ENCODE measurements at places on chromosomes 5 and 9. TPM values are rescaled to one million over a fixed set of nuclear protein-coding genes. Genes with fewer than 3 reads are reported as not detected.

- no peak for DNase-seq
Observed at GRCh38 chr5:16881251-16881650, 54.8 kb downstream of the MYO10 start.

CD274 gene
- 17.0 TPM for total RNA-seq

- DNase-seq = peak; percentile 42
Observed at GRCh38 chr5:124747791-124748686, 1.6 kb upstream of the ZNF608 start.

DNA sequence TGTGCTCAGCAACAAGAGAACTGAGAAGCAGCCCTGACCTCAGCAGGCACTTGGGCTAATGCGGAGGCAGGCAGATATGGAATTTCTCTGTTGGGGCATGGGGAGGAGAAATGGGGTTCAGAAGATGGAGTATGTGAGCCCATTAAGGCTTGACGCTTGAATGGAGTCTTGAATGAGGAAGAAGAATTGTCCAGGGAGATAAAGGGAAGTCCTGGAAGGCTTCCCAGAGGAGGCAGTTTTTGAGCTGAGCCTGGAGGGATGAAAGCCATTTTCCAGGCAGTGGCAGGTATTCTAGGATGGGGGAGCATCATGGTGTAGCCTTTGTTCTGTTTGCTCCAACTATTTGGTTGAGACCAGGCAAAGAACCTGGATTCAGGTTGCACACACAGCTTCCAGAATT is 34.5 kb downstream of the FGF18 start:
- no peak for DNase-seq

DNA sequence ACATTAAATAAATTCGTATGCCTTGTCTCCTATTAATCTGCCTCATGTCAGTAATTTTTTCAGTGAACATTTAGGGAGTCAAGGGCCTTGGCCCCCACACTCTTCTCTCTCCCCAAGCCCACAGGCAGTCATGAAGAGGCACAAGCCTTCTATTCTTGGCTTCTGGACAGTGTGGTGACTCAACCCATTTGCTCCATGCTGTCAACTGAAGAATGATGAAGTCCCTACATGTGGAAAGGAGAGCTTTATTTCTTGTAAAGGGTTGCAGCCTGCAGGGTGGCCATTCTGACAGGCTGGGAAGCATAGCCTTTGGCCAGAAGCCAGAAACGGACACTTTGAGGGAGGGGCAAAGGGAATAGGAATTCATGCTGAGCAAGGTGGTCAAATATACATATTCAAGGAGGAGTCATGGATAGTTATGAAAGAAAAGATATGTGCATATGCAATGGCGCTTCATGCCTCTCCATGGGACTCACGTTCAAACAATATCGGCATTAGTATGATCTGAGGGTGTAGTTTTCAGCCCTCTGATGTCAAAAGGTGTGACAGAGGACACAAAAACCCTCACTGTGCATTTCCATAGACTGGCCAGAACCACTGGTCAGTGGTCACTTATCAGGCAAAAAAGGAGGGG is 31.3 kb downstream of the ANKRA2 start:
- no peak for DNase-seq

GRCh38 chr5:43245724-43246385 is 53.8 kb downstream of the NIM1K start:
- DNase-seq = no peak

- DNase-seq = peak; percentile 100
Observed at GRCh38 chr9:1050125-1050895, at the start of gene DMRT2. Gene DMRT2, plus strand, starts transcription at chr9:1050357. Its CDS starts 1,257 bp downstream, at chr9:1051614.

GRCh38 chr9:85742597-85742936 is 813 bp upstream of the AGTPBP1 start:
- no peak for DNase-seq

DNA sequence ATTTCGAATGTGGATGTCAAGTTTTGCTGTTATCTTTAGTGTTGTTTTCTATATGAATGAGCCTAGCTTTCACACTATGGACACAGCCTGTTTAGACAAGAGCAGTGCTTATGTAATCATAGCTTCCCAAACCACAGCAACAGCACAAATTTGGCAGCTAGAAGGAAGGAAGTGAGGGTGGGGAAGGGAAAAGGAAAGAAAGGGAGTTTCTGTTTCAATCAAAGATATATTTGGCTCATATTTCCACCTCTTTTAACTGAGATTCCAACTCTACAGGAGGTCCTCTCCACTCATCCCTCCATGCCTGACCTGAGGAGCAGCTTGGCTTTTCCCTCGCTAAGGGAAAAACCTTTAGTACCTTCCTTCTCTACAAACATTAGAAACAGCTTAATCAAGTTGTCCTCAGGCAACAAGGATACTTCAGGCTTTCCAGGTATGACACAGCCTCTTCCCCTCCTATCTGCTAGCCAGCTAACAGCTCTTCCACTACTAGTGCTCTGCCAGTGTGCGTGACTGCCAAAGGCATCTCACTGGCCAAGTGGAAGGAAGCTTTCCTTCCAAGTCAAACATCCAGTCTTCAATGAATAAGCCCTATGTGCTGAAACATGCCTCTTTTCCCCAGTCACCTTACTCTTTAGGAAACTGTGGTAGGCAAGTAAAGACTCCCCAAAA is 268.6 kb upstream of the PTGER4 start:
- peak; percentile 69 for DNase-seq

GRCh38 chr5:133998042-133998441 is 6.7 kb downstream of the VDAC1 start:
- DNase-seq = no peak

DNA sequence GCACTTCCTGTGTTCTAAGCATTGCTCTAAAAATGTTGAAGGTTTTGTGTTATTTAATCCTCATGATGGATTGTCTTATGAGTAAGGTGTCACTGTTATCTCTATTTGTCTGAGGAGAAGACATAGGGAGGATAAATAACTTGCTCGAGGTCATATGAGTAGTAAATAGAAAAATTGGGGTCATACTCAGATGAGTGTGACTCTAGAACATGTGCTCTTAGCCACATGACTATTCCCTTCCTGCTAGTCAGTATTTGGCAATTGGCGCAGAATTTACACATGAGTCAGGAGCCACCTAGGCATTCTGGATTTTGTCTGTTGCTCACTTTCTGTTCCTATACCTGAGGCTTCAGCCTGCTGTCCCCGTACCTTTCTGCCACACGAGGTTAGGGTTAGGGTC is 234.6 kb upstream of the CD180 start:
- DNase-seq = no peak

DNA sequence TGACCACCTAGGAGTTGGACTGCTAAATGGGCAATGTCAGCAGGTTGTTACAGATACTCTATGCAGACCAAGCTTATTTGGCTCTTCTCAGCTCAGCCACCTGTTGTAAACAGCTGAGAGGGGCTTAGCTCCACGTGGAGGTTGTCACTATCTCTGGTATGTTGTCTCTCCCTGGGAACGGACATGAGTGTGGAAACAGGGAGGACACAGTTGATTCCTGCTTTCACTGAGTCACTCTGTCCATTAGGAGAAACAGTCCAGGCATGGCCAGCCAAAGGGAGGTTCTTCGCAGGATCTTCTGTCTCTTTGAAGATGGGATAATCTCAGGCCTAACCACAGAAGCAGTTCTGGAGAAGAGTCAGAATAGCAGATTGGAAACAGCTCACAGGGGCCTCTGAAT is 121.2 kb downstream of the PALM2AKAP2 start:
- DNase-seq = no peak

DNA sequence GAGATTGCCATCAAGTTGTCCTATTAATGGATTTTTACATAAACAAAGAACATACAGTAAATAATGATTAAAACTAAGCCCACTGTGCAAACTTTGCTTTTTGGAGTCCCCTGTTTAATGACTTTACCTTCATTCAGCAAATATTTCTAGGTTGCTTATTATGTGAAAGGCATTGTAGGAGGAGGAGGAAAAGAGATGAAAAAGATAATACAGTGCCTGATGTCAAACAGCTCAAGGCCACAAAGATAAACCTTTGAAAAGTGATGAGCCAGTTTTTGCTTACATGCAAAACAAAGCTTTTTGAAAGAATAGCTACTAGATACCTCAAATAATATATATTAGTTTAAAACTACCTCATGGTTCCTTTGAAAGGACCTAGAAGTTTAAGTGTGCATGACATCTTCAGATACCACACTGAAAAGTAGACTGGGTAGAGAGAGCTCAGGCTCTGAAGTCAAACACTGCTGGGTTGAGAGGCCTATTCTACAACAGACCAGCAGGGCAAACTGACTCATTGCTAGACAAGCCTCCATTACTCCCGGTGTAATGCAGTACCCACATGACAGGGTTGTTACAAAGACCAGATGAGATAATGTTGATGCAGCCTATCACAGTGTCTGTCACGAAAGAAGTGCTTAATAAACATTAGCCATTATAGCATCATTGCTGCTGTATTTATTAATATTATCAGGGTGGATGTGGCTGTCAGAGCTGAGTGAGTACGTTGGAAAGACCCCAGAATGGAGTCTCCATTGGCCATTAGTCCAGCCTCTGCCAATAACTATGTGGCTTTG is 11.8 kb downstream of the DEPDC1B start:
- peak; percentile 56 for DNase-seq

BSPRY gene
- total RNA-seq = not detected

GRCh38 chr5:72455476-72455875 is 51.7 kb downstream of the ZNF366 start:
- DNase-seq = no peak

DNA sequence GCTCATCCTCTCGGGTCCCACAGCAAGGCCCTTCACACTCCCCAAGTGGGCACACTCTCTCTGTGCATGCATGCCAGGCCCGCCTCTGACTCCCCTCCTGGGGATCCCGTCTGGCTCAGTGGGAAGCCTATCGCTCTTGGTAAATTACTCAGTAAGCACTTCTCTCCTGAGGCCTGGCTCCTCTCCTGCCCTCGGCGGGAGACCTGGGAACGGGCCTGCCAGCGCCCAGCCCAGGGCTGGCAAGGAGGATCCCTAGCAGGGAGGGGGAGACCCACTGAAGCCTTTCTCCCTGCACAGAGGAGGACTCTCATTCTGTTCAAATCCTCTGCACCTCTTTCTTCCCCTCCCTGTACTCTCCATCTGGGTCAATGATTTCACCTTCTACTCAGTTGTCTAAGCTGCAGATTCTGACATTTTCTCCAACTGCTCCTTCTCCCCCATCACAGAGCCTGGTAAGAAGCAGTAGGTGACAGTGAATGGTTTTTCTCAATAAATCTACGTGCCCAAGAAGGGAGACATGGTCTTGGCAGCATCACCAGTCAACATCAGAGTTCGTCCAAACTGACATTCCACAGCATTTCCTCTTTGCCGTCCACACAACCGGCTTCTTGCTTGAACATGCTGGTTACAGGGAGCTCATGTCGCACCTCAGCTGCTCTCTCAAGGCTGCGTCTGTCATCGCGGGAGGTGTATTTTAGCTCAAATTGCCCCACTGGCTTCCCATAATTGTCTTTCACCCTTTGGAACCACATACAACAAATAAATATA is 81.9 kb downstream of the GPR21 start:
- DNase-seq = no peak

DNA sequence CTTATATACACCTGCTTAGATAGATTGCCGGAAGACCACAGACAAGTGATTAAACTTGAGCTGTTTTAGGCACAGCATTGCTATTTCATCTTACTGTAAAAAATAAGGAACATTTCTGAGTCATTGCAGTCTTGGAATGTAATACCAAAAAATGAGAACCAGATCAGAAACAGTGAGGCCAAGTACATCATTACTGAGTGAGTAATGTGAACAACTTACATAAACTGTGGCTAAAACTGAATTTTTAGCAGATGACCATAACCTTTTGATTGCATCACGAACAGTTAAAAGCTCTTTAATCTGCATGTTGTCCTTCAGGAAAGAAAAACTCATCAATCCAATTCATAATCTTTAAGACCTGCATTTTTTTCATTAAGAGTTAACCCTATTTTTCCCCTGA is 157.1 kb upstream of the FGF10 start:
- no peak for DNase-seq

CXCL14 gene
- total RNA-seq = not detected

DNA sequence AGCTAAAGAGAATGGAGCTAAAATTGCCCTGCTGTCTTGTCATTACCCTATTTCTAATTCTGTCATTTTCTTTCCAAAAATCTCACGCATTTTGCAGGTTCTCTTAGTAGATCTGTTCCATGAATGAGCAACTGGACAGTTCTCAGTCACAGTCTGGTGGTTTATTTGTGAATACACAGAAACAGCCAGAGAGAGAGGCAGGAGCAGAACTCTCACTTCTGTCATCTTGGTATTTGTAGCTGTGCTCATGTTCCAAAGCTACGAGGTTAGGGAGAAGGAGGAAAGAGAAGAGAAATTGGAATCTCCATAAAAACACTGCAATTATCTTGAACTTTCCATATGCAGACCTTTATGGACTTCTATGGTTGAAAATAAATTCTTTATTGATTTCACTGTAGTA is 118.0 kb upstream of the OR13F1 start:
- no peak for DNase-seq

- DNase-seq = no peak
Observed at GRCh38 chr9:89186960-89187359, 8.3 kb upstream of the SHC3 start.

DNA sequence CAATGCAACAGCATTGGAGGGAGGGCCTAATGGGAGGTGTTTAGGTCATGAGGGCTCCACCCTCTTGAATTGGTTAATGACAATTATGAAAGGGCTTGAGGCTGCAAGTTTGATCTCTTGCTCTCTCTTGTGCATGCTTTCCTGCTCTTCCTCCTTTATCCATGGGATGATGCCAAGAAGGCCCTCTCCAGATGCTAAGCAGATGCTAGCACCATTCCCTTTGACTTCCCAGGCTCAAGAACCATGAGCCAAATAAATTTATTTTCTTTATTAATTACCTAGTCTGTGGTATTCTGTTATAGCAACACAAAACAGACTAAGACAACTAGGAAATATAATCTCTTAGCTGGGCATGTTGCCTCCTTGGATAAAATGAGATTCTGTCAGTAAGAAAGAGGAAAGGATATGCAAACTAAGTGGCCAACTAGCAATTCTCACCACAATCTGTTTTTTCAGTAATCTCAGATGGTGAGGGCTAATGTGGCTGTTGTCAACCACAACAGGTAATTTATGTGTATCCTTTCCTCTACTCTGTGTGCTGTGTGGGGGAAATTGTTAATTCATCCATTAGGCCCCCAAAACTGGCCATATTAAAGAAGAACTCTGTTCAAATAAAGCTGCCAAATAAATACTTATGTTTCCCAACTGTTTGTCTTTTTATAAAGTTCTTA is 269.1 kb upstream of the CD180 start:
- no peak for DNase-seq

DNA sequence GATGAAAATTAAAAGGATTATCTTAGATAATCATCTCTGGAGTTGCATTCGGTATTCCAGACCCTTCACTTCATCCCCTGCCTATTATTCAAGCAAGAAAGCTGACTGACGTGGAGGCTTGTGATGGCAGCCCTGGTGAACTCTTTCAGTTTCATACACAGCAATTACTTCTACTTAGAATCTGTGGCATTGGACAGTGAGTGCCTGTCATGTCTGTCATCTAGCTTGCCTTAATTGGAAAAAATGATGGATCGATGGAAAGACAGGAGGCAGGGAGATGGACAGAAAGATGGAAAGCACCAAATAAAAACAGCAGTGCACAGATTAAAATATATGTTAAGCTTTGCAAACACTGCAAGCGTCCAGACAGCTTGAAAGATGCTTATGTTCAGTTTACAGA is 1371.0 kb upstream of the CDH6 start:
- no peak for DNase-seq

GRCh38 chr9:34675048-34675714 is 12.7 kb upstream of the CCL27 start:
- peak; percentile 80 for DNase-seq

SLC46A2 gene
- not detected for total RNA-seq

All from Daoy (cell line).